Frontal cortex (tissue), 4 donors: ENCODE measurements at places on chromosomes 3 and 15.

GRCh38 chr3:193833592-193833991, 240.6 kb downstream of the OPA1 start:
- DNase-seq = no peak

GRCh38 chr3:53921296-53921695, 29.6 kb upstream of the SELENOK start:
- no peak for DNase-seq

DNA sequence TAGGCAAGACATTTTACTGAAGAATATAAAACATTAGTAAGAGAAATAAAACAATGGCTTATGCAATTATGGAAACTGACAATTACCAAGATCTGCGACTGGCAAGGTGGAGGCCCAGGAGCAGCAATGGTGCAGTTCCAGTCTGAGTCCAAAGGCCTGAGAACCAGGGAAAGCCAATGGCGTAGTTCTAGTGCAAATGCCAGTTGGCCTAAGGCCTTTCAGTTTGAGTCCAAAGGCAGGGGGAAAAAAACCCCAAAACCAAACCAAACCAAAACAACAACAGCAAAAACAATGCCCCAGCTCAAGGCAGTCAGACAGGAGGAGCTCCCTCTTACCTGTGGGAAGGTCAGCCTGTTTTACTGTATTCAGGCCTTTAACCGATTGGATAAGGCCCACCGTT, 72.6 kb downstream of the ST6GAL1 start:
- DNase-seq = no peak

GRCh38 chr3:197356275-197356674, 57.9 kb upstream of the DLG1 start:
- no peak for DNase-seq

DNA sequence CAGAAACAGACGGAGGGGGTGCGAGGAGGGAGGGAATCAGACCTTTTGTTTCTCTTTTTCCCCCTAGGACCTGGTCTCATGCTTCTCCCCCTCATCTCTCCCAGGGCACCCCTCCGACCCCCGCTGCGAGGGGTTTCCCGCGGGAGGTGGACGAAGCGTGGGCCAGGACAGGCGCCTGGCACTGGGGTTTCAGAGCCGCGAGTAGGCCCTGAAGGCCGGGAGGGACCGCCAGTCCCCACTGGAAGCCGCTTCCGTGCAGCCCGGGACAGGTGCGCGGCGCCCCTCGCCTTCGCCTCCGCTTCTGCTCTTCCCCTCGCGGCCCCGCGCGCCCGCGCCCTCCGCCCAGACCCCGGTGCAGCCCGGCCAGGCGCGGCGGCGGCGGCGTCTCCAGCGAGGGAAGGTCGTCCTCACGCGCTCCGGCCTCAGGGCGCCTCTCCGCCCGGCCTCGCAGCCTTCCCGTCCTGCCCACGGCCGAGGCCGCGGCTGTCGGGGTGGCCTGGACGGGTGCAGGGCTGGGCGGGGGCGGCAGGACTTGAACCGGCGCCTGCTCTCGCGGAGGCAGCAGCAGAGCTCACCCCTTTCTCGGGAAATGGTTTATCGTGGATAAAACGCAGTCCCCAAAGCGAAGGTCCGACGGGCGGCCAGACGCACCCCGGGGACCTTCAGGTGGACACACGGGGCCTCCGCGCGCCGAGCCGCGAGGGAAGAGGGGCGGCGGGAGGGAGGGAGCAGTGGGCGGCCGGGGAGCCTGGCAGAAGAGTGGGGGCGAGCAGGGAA, 31.5 kb upstream of the ADAMTS17 start:
- DNase-seq = no peak

- DNase-seq = no peak
Observed at GRCh38 chr3:173652093-173652492, 254.5 kb downstream of the NLGN1 start.

DNA sequence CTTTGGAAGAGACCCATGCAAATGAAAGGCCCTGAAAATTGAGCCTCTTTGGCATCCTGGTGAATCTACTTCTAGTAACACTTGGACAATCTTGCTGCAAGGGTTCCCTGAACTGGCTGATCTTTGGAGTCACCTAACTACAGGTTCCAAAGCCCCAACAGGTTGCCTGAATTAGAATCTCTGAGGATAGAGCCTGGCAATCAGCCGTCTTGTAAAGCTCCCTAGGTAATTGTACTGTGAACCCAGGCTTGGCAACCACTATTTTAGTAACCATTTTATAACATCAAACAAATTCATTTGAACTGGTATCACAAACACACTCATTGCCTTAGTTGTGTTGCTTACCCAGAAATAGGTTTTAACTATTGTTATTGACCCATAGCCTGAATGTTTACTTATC, 20.1 kb downstream of the PAQR9 start:
- no peak for DNase-seq
